CD14-positive monocyte (primary cell): ENCODE measurements at places on chromosomes 7 and 10. TPM values are rescaled to one million over a fixed set of nuclear protein-coding genes. Genes with fewer than 3 reads are reported as not detected.
A peak's percentile ranks its signal among the peaks of the same experiment; 100 is the strongest.

DNA sequence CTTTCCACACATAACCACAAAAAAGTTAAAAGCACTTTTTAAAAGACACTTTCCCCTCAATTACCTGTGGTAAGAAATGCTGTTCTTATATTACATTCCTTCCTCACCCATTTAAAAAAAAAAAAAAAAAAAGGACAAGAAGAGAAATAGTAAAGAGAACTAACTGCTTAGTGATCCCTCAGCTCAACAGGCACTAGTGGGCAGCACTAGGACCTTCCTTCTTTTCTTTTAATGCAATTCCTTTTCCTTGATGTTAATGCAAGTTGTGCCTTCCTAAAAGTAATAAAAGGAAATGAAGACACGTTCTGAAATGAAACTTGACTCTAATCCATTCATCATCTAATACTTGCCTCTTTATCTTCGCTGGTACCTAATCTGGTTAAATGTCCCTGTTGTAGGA lies 189.7 kb downstream of the TCF7L2 start:
- peak; percentile 27 for DNase-seq

DNA sequence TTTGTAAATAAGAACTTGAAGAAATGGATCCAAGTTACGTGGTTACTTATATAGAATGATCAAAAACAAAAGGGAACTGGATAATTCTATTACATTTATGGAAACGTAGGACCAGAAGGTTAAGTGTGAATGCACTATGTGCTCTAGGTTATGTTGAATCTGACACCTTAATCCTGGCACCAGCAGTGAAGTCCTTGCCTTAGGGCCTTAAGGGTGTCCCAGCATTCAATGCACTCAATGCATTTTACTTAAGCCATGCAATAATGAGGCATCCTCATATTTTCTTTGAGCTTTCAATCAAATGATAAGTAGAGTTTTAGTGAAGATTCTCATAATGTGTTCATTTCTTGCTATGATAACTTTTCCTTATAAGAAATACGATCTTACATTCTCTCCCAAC lies 178.3 kb upstream of the AGR3 start:
- DNase-seq = no peak

- no peak for DNase-seq
These were observed 207.9 kb upstream of the FOXP2 start for GRCh38 chr7:114206688-114207087.

DNA sequence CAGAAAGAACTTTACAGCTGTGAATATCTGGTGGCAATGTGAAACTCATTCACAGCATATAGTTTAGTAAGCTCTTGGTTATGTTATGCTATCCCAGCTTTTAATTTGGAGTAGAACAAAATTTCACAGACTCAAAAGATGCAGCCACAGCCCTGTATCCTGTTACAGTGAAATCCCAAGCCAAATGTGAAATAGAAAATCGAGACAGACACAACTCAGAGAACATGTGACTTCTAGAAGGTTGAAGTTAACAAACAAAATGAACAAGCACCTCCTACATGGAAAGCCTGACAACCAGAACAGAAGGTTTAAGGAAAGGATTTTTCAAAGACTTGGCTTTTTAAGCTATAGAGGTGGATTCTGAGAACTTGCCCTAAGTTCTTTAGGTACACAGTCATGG lies 39.6 kb downstream of the JAZF1 start:
- DNase-seq = no peak

DNA sequence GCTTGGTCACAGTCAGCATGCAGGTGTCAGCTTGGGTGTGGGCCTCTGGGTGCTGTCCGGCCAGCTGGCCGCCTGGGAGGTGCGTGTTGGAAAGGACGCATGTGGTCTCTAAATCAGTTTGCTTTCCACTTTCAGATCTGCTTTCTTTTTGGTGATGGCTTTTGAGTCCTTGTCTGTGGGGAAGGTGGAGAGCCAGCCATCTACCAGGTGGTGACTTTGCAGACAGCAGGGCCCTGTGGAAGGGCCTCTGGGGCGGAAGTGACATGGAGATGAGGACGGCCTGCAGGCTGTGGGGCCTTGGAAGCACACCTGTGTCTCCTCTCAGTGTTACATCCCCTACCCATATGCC lies 59.4 kb downstream of the WDR37 start:
- DNase-seq = no peak

DNA sequence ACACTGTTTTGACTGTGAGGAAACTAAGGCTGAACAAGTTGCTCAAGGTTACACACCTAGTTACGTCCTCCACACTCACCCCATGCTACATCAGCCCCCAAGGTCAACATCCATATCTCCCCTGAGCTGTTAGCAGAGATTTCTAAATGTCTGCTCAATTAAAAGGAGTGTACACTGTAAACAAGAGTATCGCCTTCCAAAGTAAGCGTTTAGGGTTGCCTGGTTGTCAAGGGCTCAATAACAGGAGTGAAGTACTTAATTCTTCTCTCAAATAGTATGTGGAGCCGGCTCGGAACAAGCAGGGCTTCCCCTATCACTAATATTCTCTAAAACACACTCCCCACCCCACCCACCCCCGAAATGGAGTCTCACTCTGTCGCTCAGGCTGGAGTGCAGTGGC lies 412.8 kb upstream of the GALNT17 start:
- DNase-seq = no peak

- DNase-seq = peak; percentile 2
These were observed 481.6 kb downstream of the SH2D4B start for GRCh38 chr10:81019029-81019890.

DNA sequence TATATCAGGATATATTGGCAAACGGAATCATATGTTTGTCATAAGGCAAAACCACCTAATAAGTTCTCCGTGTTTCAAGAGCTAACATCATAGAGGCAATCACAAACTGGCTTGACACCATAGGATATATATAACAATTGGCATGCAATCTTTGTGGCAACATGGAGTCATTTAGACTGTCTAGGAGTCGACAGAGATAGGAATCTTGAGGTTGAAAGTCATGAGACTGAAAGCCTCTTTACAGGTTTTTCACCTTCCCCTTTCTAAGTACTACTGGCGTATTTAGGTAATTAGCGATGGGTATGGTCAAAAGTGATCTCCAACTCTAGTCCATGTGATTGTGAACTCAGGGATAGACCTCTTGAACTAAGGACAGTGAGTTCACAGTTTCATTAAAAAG lies 63.7 kb downstream of the THSD7A start:
- no peak for DNase-seq

- DNase-seq = no peak
These were observed 303.5 kb downstream of the NEBL start for GRCh38 chr10:20593649-20594048.

DNA sequence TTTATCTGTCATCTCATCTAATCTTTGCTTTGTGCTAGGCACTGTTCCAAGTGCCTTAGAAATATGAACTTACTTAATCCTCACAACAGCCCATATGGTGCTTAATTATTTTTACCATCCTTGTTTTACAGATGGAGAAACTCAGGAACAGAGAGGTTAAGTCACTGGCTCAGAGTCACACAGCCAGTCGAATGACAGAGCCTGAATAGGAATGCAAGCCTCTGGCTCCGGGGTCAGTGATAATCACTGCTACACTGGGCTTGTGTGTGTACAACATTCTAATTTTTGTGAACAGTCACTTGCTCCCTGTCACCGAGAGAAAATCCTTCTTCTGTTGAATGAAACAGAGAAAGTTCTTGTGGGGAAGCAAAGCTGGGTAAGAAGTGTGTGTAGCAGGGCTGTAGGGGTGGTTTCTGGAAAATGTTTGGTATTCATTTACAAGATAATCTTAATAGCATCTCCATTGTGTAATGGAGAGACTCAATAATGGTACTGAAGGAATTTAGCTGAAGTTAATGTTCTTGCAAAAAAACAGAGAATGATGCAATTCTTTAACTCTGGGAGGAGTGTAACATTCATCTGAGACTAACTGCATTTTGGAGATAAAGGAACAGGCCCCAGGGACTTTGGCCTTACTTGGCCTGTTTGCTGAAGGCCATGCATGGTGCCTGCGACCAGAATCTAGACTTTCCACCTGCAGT lies 290.6 kb downstream of the FRMD4A start:
- DNase-seq = no peak

DNA sequence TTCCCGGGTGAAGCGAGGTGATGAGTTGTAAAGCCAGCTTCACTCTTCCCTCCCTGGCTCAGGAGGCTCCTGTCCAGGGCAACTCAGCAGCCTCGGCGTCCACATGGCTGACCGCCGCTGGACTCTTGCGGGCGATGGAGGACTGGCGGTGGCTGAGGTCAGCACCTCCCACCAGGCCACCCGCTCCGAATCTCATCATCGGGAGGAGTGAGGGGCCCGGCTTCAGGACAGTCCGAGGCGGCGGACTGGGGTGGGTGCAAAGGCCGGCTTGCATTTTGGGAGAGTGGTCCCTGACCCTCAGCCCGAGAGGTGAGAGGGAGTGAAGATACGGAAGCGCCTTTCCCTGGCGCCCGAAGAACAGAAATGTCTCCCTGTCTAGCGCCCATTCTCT lies 759 bp downstream of the DNAJB12 start:
- no peak for DNase-seq

DNA sequence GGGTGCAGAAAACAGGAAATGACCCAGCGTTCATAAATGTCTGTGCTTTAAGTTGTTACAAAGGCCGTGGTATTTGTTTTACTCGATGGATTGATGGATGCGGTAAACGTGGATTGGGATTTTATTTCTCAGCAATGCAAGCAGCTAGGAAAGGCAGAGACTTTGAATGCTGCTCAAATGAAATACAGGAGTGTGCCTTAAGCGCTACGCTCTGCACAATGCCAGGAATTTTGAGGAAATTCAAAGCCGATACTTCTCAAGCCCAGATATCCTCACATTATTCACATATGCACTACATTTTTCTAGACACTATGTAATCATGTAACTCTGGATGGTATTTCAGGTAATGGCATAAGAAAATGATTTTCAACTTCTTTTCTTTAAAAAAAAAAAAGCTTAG lies 514.3 kb upstream of the ADARB2 start:
- no peak for DNase-seq

DNA sequence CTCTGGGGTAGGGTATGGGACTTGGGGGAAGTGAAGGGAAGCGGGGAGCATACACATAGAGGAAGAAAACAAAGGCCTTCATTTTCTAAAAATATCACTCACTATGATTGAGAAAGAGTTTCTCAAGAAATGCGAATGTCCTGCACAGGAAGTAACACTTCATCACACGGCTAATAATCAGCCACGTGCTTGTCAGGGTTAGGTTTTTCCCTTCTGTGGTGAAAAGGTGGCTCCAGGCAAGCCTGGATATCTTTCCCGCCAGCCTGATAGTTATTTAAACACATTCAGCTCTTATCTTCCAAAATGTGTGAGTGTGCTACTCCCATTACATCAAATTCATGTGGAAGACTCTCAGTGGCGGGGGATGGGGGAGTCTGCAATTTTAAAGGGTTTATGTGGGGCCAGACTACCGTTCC lies 166.4 kb upstream of the ADO start:
- DNase-seq = peak; percentile 94

DNA sequence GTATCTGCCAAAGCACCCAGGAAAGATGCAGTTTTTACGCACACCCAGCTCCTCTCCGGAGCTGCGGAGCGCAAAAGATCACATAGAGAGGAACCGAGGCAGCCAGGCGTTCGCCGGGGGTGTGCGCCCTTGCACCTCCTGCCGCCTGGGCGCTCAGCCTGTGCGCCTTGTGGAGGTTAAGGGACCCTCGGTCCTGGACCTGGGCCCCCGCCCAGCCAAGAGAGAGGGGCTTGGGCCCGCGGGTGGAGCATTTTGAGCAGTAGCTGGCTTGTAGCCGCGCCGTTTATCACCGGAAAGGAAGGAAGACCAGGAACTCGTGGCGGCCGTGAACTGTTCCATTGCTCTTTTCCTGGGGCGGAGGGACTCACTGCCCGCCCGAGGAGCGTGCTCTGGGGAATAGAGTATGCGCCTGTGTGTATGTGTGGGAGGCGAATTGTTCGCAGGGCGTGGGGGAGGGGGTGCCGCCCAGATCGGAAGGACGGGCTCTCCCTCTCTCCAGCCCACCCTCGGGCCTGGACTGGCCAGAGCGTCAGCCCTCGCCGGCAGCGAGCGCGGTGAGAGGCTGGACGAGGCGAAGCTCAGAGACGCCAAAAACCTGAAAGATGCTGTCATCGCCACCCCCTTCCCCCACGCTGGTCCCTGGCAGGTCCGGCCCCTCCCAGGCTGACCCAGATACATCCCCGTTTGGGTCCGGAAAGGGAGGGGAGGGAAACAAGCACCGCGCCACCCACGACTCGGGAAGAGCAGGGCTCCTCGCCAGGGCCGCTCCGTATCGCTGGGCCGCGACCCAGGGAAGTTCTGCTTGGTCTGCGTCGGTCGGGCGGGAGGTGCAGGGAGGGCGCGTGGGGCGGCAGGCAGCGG lies 1.2 kb upstream of the WNT2 start:
- DNase-seq = no peak

DNA sequence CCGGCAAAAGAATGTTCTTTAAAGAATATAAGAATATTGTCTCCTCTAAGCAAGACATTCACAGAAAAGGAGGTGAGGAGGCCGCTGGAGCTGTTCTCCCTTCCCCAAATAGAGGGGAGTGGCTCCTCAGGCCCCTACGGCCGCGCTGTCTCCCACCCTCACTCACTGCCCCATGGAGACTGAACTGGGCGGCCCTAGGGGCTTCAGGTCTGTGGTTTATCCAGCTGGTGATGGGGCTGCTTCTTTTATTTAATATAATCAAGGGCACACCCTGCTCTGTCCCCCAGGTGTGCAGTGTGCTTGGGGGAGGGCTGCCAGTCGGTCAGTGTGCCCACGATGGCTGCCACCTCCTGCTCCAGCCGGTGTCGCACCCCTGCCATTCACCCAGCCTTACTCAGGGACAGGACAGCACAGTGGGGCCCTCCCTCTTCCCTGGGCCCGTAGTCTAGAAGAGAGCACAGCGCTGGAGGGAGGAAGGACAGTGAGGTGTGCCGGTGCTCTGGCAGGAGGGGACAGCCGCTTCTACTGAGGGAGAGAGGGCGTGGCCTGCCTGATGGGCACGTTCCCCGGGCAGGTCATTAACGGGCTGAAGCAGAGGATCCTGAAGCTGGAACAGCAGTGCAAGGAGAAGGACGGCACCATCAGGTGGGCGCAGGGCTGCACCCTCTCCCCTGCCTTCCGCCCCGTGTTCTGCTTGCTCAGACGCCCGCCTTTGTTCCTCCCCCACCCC lies 23.4 kb downstream of the IQCE start:
- DNase-seq = no peak

DNA sequence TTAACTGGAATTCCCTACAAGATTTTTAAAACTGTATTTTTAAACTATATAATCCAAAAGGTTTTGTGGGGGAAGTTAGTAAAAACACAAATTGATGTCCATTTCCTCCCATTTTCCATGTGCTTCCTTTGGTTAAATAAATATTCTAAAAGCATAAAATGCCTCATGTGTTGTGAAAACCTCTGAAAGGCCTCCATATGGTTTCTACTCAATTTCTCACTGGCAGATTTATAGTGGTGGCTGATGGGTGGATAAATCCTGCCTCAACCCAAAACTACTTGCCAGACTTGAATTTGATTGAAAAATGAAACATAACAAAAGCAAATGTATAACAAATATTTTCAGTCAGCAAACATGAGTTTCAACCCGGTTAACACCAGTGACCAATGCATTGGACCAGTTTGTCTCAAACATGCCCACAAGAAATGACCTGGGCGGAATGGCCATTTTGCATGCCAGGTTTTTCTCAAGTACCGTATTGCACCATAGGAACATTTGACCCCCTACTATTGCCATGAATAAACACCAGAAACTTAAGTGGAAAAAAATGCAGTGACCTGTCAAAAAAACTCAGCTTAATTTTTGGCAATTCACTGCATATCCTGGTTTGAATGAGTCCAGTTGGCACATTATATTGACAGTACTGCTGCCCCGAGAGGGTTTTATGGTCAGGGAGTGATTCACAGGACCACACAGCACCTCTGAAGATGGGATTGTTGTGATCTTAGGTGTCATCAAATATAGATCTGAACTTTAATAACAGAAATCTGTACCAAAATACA lies 454.6 kb upstream of the ANKRD30A start:
- DNase-seq = no peak

TRIM73 gene
- 0.89 and 0.94 TPM in 2 replicates for polyA plus RNA-seq

CELF2 gene
- 53.5 TPM for polyA plus RNA-seq

CXCL12 gene
- not detected for polyA plus RNA-seq

ZNF107 gene
- polyA plus RNA-seq = 0.89 TPM
